Bone marrow (tissue), 2 donors: ENCODE measurements at places on chromosomes 11 and 22.

- no peak for DNase-seq
Measured at GRCh38 chr11:15471895-15472799, 357.4 kb downstream of the INSC start.

- no peak for DNase-seq
Measured at GRCh38 chr11:2398664-2399355, 1.7 kb upstream of the TSSC4 start.

- DNase-seq = no peak
Measured at GRCh38 chr11:22084564-22084963, 108.3 kb upstream of the ANO5 start.

- DNase-seq = no peak
Measured at GRCh38 chr11:107777110-107777509, 65.3 kb upstream of the SLN start.

GRCh38 chr22:20987375-20987774 is 5.3 kb downstream of the LZTR1 start:
- DNase-seq = no peak

DNA sequence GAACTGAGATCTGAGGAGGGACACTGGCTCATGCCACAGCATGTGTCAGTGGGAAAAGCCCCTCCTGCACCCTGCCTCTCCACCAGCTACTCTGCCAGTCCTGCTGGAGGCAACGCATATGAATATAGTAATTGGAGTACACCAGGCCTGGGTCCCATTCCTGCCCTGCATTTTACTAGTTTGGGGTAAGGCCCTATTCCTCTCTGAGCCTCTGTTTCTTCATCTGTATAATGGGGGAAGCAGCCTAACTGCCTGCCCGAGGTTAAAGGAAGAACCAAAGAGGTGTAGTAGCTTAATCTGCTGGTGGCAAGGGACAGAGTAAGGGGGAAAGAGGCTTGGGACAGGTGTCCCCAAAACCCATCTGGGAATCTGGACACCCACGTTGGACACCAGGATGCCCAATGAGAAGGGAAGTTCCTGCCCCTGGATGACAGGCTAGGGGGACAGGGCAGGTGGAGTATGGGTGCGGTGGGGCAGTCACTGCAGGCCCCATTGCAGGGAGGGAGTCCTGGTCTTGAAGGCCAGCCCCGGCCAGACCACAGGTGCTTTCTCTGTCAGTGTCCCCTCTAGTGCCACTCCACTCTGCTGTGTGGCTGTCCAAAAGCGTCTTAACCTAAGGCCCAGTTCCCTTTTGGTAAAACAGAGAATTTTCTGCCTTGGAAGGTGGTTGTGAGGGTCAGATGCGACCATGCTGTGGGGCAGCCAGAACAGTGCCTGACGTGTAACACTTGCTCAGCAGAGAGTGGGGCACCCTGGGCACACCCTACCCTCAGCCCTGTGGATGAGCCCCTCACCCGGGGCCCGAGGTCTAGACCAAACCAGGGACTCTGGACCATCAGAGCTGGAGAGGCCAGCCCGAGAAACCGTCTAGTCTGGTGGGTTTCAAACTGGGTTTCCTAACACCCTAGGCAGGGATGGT is 11.5 kb downstream of the TSKU start:
- DNase-seq = no peak

- DNase-seq = no peak
Measured at GRCh38 chr11:17535488-17535887, 8.7 kb downstream of the USH1C start.

DNA sequence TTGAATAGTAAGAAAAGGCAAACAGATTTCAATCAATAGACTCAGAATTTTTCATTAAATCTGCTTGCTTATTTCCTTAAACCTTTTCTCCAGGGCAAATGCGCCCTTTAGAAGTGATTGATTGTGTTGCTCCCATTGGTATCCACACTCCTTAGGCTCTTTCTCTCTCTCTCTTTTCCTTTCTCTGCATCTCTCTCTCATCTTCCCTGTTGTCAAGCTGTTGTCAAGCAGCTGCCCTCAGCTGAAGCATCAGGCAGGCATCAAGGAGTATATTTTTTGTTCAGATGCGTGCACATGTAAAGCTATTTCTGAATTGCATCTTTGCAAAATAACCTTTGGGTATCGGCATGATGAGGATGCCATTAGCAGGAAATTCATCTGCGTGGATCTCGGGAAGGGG is 107.2 kb upstream of the PLET1 start:
- no peak for DNase-seq

GRCh38 chr22:27668828-27669797 is 132.4 kb downstream of the MN1 start:
- peak; percentile 53 for DNase-seq

- DNase-seq = no peak
Measured at GRCh38 chr11:85123752-85124231, 503.4 kb downstream of the DLG2 start.

DNA sequence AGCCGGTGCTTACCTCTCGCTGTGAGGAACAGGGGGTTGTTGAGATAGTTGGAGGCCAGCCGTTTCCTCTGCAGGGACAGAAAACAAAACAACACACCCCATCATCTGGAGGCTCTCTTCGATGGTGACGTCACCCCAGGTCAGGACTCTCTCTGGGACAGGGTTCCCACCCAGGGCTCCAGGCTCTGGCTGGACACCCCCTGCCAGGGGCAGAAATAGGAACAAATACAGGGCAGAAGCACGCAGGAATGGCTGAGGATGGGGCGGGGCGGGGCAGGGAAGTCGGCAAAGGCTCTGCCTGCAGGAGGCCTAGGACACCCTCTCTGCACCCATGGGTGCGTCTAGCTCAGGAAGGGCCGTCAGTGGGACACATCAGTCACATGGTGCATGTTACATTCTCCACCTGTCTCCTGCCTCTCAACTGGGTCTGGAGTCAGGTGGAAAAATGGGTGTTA is 118.5 kb downstream of the PHF21B start:
- DNase-seq = no peak

DNA sequence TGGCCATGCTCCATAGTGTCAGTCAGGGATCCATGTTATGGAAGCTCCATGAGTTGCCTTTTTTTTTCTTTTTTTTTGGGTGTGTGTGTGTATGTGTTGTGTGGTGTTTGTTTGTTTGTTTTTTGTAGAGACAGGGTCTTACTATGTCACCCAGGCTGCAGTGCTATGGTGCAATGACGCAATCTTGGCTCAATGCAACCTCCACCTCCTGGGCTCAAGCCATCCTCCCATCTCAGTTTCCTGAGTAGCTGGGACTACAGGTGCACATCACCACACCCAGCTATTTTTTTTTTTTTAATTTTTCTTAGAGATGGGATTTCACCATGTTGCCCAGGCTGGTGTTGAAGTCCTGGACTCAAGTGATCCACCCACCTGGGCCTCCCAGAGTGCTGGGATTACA is 1.1 kb upstream of the TRIM22 start:
- DNase-seq = no peak

DNA sequence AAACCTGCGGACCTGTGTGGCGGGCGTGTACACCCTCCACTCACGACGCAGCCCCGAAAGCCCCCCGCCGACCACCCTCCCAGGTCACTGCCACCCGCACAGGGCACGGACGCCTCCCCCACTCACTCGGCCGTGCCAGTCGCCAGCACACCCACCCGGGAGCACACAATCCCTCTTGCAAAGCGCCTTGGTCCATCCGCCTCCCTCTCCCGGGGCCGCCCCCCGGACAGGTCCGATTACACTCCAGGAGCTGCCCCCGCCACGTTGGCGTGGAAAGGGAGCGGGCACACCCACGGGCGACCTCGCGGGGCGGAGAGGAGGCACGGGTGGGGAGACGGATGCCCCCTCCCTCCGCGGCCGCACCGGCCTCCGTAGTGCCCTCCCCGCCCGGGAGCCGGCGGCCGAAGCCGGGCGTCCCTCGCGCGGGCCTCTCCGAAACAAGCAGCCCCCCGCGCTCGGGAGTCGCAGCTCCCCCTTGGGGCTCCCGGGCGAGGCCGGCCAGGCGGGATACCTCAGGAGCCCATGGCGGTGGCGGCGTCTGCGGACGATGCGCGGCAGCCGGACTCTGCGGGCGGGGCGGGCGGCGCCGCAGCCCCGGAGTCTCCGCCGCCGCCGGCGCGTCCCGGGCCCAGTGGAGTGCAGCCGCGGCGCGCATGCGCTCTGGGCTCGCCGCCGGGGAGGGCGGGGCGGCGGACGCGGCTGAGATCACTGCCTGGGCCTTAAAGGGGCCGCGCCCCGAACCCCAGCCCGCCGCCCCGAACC is at the start of gene TMEM184B:
Gene TMEM184B, minus strand, starts transcription at position 638 of the 762 bp plus-strand sequence. CDS start 25,049 bp downstream, outside the sequence.
- DNase-seq = no peak

DNA sequence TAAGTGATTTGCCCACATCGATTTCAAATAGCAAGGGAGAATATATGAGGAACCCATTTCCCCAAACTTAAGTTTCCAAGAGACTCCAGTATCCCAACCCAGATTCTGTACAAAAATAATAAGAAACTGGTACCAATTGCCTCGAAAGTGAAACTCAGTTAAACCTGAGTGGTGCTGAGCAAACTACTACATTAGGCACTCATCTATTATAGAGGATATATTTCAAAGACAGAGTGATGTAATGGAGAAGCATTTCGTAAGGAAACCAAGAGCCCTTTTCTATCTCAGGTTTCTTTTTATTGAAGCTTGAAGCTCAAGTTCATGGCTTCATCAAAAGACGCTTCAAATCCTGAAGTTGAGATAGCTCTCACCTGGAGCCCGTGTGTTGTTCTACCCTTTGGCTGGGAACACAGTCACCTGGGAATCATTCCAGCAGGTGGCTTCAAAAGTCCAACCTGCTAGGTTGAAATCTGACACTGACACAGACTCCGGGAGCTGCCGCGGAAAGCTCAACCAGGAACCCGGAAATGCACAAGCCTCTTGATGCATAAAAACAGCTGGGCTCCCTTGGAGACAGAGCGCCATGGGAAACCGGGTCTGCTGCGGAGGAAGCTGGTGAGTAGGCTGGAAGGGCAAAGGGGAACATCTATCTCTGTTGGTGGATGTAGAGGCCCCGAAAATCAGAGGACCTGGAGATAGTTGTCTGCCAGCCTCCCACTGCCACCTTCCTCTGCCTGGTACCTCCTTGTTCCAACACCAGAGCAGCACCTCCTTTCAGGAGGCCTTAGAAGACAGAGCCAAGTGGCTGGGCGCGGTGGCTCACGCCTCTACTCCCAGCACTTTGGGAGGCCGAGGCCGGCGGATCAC is at the start of gene C11orf52:
Gene C11orf52, plus strand, starts transcription at position 524 of the 867 bp plus-strand sequence. Its CDS starts 60 bp downstream, at position 584.
- no peak for DNase-seq

GRCh38 chr22:50193621-50194020 is 7.2 kb upstream of the SELENOO start:
- DNase-seq = no peak

DNA sequence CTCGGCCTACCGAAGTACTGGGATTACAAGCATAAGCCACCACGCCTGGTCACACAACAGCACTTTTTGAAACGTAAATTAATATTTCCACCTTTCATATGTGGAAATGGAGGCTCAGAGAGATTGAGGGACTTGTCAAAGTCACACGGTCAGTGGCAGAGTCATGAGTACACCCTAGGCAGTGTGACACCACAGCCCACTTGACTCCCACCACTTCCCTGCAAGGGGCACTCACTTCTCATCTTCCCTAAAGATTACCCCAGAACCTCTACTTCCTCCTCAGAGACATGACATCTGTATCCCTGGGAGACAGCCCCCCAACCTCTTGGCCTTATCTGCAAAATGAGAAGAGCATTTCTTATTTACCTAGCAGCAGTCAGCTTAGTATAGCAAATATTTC is 16.5 kb upstream of the MYOD1 start:
- DNase-seq = no peak

DNA sequence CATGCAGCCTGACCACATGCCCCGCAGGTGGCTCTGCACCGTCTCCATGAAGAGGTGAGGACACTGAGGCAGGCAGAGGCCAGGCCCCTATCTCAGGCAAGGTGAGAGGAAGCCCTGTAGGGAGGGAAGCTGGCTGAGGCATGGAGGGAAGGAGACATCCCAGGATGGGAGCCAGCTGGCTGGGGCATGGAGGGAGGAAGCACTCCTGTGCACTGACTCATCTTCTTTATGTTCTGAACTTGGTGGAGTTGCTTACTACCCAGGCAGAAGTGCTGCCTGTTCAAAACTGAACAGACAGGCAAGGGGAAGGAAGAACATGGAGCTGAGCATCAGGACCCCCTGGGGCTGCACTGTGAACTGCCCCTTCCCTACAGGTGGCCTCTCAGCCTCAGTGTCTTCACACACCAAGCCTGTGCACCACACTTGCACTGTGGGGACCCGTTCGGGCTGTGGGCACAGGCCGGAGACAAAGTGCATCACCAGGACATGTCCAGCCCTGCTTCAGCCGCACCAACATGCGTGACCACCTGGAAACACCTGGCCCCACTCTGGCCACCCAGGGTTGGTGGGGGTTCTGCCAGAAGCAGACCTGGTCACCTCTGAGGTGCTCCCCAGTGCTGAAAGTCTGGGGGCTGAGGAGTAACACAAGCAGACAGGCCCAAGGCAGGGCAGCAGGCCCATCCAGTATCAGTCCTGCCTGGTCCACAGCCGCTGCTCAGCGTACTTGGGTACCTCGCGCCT is 55.5 kb downstream of the DGCR2 start:
- no peak for DNase-seq

- DNase-seq = no peak
Measured at GRCh38 chr11:20050048-20050447, 110.2 kb downstream of the DBX1 start.

DNA sequence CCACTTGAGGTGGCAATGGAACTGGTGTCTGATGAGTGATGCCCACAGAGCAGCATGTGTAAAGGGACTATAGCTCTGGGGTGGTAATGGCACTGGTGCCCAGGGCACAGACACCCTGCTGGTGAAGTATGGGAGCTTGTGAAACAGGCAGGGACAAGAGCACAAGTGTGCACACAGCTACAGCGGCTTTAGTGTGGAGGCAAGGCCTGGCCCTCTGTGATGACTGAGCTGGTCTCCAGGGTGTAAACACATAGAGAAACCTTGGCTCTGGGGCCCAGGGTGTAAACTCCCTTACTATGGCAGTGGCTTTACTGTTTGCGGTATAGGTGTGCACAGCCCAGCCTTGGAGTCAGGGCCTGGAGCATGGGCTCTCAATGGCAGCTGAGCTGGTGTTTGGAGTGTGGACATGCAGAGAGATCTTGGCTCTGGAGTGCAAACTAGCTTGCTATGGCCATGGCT is 46.3 kb downstream of the BIRC2 start:
- no peak for DNase-seq

GRCh38 chr22:49693848-49694247 is 133.8 kb downstream of the BRD1 start:
- DNase-seq = no peak

- DNase-seq = no peak
Measured at GRCh38 chr11:70082829-70083228, 4.7 kb downstream of the ANO1 start.

DNA sequence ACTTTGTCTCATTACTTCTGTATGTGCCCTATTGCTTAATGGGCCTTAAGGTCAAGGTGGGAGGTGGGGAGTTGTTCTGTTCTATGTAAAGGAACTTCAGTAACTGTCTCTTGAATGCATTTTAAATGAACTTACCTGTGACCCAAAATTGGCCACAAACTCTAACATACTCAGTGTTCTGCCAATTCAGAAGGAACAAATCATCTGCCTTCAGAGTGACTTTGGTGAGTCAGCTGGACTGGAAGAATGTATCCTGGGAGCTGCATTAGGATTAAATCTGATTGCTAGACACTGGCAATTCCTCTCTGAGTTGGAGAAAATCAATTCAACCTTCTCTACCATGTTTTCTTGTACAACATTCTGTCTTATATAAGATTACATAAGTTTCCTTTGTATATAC is 1104.8 kb downstream of the DLG2 start:
- DNase-seq = no peak
